ENCODE measurements at places on chromosomes 3 and 15.

DNA sequence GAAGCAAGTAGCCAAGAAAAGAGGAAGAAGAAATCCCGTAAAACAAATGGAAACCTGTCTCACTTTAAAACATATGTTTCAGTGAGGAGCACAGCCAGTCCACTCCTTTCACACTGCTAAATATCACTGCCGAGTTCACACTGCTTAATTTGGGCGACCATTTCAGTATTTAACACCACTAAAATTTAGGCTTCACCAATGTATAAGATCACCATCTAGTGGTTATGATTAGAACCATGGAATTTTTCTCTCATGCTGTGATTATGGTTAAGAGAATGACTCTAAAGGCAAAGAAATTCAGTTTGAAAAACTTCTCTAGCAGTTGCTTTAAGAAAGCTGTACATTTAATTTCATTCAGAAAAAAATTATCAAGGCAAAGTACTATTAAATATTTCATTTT lies 16.6 kb downstream of the SLC4A7 start:
- DNase-seq, result no peak

DNA sequence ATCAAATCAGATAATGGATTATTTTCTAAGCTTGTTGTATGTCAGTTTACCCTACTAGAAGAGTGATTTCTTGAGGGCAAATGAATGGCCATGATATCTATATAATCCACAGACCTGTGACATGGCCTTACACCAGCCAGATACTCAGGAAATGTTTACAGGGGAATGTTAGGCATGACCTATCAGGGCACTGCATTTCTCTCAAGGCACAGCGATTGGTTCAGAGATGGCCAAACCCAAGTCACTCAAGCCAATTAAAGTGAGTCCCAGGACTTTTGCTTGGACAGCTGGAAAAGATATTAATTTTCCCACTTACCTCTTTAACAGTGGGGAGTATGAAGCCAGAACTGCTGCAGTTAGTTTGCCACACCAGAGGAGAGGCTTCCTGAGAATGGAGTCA lies 28.7 kb upstream of the GATA2 start:
- no peak for DNase-seq

DNA sequence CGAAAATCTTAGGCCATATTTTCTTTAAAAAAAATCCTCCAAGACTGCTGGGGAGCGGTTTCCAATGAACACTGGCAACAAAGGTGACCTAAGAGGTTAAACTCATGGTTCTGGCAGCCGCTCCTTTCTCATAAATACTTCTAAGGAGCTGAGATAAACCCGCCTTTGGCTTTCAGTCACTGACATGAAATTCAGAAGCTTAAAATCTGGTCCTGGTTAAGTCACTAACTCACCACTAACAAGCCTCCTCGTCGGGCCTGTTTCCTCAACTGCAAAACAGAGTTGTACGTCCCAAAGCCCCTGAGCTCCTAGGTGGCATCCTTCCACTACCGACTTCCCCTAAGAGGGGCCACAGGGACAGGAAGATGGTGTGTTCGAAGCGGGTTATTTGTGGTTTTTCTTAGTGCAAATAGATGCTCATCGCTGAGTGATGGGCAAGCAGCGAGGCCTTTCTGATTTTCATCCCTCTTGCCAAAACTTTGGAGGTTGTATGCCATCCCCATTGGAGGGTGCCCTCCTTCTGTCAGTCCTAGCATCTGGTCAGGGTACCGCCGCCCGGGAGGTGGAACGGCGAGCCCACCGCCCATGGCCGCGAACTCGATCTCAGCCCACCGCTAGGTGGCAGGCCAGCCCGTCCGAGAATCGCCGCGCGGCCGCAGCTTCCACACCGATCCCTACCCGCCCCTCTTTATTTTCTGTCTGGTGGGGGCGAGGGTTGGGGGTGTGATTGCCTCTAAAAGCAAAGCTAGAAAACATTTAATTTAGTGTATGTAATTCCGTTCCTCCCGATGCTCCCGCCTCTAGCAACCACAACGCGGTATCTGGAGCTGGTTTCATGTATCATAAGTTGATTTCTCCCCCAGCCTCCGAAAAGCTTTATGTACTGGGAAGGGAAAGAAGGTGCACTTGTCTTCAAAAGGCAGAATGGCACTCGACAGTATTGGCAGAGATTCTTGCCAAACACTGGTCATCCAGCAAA lies 4.6 kb downstream of the BCL6 start:
- peak; percentile 69 for DNase-seq

- no peak for DNase-seq
Observed at GRCh38 chr3:134477938-134478337, 7.8 kb downstream of the ANAPC13 start.
